ENCODE measurements at places on chromosomes 12 and 14.

- DNase-seq: no peak
These were observed 13.6 kb upstream of the PPM1A start for GRCh38 chr14:60235440-60235839.

DNA sequence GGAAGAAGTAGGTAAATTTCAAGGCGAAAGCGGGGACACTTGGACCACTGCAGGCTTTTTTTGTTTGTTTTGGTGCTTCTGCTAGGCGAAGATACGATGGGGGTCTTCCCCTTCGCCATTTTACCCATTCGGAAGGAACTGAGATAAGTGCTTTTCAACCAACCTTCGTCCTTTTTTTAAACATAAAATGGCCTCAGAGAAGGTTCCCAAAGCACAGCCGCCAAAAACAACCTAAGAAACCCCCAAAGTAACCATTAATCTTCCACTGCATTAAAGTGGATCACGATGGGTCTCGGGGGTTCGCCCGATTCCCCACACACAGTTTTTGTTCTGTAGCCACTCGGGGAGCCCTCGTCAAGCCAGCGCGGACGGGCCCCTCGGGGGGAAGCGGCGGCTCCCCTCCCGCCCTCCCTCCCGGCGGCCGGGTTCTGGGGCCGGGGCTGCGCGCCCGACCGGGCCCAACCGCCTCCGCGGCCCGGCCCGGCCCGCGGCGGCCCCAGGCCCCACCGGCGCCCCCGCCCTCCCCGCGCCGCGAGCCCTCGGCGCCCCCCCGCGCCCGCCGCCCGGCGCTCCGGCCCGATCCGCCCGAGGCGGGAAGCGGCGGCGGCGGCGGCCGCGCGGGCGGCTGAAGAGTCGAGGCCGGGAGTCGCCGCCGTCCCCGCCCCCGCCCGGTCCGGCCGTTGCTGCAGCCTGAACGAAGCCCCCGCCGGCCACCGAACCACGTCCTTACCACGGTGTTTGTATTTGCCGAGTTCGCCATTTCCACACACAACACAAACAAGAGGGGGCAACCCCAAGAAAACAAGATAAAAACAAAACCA, 790 bp downstream of the GTF2A1 start:
- peak; percentile 68 for DNase-seq

DNA sequence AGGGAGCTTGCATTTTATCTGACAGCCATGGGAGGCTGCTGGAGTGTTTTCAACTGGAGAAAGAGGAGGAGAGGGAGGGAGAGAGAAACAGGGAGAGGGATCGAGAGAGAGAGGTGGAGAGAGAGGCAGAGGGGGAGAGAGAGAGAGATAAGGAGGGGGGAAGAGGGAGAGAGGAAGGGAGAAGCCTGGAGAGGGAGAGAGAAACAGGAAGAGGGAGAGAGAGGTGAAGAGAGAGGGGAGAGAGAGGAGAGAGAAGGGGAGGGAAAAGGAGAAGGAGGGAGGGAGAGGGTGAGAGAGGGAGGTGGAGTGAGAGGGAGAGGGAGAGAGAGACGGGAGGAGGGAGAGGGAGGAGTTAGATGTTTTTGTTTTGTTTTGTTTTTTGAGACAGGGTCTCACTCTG, 45.6 kb downstream of the DNAH10 start:
- DNase-seq: no peak

GRCh38 chr12:121611306-121611705, 15.0 kb upstream of the ORAI1 start:
- peak; percentile 30 for DNase-seq

DNA sequence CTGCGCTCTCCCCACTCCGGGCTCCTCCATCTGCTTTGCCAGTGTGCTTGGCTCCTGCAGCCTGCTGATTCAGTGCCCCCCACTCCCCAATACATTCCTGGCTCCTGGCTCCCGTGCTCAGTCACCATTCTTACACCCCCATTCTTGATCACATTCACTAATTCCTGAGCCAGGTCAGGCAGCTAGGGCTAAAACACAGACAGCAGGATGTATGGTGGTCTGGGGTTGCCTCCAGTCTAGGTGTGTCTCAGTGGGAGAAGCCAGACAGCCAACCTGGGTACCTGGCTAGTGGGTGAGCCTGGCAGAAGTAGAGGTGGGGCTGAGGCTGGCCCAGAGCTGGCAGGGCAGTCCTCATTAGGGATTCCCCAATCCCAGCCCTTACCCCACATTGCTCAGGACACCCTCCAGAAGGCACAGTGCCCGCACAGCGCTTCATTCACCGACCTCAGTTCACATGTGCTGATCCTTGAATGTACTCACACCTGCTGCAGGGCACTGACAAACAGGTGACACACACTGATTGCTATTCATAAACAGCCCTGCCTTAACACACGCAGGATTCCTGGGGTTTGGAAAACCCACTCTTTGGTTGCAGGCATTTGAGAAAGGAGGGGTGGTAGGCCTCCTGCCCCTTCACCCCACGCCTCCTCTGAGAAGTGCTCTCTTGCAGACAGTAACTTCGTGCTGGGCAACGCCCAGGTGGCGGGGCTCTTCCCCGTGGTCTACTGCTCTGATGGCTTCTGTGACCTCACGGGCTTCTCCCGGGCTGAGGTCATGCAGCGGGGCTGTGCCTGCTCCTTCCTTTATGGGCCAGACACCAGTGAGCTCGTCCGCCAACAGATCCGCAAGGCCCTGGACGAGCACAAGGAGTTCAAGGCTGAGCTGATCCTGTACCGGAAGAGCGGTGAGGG, 1.7 kb downstream of the KCNH3 start:
- no peak for DNase-seq

GRCh38 chr12:104600036-104600712, 143.4 kb downstream of the CHST11 start:
- DNase-seq: no peak

GRCh38 chr12:124496584-124496983, 70.8 kb downstream of the NCOR2 start:
- no peak for DNase-seq

- DNase-seq: no peak
These were observed 476.3 kb upstream of the SEL1L start for GRCh38 chr14:82009993-82010392.

GRCh38 chr14:48967419-48967818, 618.8 kb downstream of the RPS29 start:
- DNase-seq: no peak

DNA sequence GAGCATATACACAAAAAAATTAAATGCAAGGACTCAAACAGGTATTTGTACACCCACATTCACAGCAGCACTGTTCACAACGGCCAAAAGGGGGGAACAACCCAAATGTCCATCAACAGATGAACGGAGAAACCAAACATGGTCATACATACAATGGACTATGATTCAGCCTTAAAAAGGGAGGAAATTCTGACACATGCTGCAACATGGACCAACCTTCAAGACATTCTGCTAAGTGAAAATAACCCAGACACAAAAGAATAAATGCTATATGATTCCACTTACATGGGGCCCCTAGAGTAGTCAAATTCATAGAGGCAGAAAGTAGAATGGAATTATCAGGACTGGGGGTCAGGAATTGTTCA, 29.5 kb downstream of the ACTN1 start:
- DNase-seq: no peak

GRCh38 chr12:89890161-89890560, 181.5 kb upstream of the ATP2B1 start:
- DNase-seq: no peak

DNA sequence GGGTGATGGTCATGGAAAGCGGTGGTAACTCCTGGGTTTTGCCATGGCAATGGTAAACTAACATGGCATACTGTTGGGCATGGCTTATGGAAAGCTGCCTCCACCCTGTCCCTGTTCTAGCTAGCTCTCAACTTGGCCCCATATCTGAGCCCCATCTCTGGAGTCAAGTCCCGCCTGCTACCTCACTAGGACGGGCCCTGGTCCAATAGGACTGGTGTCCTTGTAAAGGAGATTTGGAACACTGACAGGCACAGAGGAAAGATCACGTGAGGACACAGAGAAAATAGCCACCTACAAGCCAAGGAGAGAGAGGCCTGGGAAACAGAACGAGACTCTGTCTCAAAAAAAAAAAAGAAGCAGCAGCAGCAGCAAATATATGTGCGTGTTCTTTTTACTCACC, 59.8 kb downstream of the RNFT2 start:
- DNase-seq: no peak

DNA sequence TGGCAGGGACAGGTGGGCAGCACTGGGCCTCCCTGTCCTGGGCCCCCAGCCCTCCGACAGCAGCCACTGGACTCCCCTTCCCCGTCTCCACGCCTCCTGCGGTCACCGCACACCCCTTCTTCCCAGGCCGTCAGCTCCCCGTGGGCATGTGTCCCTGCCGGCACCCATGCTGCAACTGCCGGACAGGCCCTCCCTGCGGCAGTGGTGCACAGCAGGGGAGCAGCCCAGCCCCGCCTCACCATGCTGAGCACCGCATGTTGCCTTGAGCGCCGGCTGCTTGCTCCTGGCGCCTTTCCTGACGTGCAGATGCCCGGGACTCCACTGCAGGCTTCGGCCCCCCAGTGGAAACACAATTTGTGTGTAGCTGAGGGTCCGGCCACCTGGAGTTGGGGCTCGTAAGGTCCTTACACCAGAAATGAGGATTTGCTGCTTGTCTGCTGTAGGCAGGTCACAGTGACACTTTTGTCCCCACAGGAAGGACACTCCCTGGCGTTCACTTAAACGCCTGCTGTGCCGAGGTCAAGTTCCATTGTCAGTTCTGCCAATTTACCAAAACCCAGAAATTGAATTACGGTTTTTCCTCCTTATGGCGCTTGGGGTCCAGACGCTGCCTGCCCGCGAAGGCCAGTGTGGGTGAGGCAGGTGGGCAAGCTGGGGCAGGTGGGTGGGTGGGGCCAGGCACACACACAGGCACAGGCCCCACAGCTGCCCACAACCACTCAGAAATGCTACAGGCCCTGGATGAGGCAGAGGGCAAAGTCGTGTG, 28.2 kb upstream of the MMP17 start:
- no peak for DNase-seq

GRCh38 chr14:30928462-30928861, 54.1 kb downstream of the COCH start:
- no peak for DNase-seq

DNA sequence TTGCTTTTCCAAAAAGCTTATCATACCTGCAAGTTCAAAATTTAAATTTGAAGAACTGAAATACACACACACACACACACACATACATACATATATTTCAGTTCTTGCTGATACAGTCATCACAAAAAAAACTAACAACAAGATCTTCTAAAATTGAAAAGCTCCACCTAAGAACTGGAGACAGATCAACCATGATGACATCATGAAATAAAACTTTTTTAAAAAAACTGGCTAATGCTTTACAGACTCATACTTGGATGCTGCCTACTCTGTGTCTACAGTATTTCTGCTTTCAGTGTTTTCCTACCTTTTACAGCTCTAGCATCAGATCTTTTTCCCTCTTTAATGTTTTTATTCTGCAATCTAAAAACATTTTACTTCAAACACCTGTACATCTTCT, 261.4 kb downstream of the DIO2 start:
- no peak for DNase-seq

- DNase-seq: no peak
These were observed 65.5 kb upstream of the PPP4R3A start for GRCh38 chr14:91575469-91576208.

- peak; percentile 29 for DNase-seq
These were observed 10.8 kb downstream of the DCAF5 start for GRCh38 chr14:69142101-69142500.

DNA sequence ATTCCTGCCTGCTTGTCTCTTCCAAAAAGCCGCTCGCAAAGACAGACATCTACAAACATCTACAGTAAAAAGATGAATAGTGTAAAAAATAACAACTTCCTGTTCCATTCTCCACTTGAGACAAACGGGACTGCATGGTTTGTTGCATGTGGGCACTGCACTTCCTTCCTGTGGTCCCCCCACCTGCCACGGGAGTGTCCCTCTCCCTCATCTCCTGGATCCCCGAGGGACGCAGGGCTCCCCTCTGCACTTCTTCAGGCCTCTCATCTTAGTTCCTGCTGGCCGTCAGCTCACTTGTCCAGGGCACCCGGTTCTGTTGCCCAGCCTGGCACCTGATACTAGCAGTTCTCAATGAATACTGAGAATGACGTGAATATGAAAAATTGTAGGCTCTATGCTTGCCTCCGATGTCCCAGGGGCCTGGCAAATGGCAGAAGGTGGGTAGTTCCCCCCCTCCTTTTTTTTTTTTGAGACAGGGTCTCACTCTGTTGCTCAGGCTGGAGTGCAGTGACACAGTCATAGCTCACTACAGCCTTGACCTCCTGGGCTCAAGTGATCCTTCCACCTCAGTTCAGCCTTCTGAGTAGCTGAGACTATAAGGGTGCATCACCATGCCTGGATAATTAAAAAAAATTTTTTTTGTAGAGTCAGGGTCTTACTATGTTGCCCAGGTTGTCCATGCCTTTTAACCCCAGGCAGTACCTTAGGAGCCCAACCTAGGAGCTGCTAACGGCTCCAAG, 3.5 kb upstream of the KLC1 start:
- no peak for DNase-seq

DNA sequence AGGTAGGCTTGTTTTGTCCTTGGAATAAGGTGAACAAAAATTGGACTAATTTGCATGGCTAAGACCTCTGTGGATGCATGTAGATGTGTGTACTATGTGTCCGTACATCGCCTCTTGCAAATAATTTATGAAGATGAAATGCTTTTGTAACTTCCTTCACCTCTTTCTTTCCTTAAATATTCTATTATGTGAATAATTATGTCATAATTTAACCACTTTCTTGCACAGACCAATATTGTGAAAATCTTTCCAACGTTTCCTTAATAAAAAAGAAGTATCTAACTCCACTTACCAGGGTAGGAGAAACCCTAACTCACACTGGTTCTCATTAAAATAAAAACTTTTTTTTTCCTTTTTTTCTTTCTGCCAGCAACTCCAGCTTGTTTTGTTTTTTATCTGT, 4.0 kb downstream of the NANOG start:
- no peak for DNase-seq

DNA sequence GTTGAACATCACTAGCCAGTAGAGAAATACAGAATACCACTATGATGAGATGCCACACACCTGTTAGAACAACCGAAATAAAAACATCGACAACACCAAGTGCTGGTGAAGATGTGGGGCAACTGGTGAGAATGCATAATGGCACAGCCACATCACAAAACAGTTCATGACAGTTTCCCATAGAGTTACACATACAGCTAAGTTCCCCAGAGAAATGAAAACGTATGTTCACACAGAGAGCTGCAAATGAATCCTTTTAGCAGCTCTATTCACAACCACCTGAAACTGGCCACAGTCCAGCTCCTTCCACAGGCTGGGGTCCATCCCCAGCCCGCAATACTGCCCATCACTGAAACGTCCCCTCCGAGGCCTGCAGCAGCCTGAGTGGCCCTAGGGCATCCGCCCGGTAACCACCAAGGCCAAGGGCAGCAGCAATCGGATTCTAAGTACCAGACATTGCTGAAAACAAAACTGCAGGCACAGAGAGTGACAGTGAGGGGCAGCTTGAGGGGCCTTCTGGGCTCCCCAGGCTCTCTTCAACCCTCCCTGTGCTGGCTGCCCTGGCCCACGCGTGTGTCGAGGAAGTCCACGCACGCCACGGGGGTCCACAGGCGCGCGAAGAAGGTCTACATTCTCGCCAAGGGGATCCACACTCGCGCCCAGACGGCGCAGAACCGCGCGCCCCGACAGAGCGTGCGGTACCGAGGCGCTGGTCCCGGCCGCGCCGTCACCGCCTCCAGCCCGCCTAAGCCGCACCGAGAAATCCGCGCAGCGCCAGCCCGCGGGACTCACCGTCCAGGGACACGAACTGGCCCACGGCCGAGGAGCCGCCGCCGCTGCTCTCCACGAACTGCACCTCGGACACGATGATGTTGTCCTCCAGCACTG, 903 bp downstream of the BRF1 start:
- no peak for DNase-seq

GRCh38 chr14:61653507-61653906, 41.8 kb upstream of the HIF1A start:
- DNase-seq: no peak

GRCh38 chr12:62438098-62438692, 28.4 kb upstream of the MON2 start:
- DNase-seq: peak; percentile 62

- no peak for DNase-seq
These were observed 71.0 kb downstream of the RFLNA start for GRCh38 chr12:124365726-124366430.
